ENCODE measurements at places on chromosomes 5 and 9.

- no peak for DNase-seq
These were observed 75.2 kb downstream of the RICTOR start for GRCh38 chr5:38999037-38999436.

DNA sequence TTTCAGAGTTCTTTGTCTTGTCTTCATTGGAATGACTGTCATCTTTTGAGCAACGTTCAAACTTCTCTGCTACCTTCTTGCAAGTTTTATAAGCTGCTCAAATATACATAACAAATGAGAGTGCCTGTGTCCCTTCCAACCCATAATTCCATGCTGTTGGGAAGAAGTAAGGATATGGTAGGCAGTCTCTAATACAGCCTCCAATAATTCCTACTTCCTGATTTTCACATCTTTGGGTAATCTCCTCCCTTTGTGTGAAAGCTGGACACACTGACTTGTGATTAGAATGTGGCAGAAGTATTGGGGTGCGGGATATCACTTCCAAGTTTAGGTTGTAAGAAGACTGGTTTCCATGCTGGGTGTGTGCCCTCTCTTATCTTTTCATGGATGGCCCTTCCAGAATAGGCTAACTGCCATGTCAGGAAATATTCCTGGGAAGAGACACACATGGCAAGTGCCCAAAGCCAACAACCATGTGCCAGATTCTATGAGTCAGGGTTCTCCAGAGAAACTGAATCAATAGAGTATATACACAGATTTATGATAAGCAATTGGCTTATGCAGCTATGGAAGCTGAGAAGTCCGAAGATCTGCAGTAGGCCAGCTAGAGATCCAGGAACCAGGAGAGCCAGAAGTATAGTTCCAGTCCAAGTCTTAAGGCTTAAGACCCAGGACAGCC lies 531.3 kb downstream of the NTRK2 start:
- DNase-seq, result no peak

DNA sequence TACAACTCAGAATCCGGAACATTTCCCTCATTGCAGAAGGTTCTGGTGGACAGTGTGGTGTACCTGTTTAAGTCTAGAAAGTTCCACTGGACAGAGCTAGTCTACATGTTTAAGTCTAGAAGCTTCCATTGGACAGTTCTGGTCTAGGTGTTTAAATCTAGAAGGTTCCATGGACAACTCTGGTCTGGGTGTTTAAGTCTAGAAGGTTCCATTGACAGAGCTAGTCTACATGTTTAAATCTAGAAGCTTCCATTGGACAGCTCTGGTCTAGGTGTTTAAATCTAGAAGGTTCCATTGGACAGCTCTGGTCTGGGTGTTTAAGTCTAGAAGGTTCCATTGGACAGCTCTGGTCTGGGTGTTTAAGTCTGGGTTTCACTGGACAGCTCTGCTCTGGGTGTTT lies 25.0 kb downstream of the CCDC187 start:
- DNase-seq, result no peak

- DNase-seq, result no peak
These were observed 13.6 kb upstream of the S100Z start for GRCh38 chr5:76836181-76836580.

- DNase-seq, result no peak
These were observed 375.5 kb downstream of the PDE4D start for GRCh38 chr5:59517926-59518585.

DNA sequence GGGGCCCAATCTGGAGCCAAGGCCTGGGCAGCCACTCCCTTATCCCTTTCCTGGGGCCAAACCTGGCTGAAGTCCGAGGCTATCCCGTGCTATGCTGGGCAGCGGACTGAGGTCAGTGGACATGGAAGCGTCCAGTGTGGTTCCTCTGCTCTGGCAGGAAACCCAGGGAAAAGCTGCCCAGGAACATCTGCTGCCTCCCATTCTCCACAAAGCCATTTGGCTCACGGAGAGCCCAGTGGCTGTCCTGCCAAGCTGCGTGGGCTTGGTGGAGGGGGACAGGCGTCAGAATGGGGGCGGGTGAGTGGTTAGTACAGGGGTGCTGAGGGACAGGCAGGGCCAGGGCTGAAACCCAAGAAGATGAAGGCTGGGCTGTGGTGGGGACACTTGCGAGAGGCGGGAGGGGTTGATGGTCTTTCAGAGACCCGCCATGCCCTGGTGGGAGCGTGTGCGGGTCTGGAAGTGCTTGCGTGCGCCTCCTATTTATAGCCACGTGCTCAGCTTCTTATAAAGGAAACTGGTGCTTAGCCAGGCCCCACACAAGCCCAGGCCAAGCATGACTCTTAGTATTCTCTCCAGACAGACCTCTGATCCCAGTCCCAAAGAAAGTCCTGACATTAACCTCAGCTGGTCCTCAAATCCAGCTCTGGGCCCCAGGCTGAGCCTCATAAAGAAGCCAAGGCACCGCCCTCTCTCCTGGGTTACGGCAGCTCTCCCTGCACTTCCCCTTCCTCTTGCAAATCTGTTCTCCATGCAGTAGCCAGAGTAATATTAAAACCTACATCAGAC lies 9.4 kb upstream of the SLC6A7 start:
- no peak for DNase-seq

DNA sequence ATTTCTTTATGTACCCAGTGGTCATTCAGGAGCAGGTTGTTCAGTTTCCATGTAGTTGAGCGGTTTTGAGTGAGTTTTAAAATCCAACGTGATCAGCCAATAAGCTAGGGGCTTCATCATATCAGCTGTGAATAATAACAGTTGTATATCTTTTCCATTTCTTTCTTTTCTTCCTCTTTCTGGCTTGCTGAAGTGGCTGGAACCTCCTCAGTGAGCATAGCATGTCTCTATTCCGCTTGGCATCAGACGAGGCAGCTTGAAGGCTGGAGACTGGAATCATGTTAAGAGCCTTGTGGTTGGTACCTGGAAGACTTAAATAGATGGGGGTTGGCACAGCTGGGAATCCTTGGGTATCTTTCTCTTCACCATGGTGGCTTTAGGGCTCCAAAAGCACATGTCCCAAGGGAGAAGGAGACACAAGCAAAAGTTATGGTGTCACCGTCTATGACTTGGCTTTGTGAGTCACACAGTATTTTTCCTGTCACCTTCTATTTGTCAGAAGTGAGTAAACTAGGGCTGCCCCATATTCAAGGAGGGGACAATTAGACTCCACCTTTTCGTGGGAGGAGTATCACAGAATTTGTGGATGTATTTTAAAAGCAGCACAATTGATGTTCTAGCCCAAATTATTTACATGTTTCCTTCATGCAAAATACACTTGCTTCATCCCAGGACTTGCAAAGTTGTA lies 38.0 kb upstream of the RETREG1 start:
- no peak for DNase-seq

DNA sequence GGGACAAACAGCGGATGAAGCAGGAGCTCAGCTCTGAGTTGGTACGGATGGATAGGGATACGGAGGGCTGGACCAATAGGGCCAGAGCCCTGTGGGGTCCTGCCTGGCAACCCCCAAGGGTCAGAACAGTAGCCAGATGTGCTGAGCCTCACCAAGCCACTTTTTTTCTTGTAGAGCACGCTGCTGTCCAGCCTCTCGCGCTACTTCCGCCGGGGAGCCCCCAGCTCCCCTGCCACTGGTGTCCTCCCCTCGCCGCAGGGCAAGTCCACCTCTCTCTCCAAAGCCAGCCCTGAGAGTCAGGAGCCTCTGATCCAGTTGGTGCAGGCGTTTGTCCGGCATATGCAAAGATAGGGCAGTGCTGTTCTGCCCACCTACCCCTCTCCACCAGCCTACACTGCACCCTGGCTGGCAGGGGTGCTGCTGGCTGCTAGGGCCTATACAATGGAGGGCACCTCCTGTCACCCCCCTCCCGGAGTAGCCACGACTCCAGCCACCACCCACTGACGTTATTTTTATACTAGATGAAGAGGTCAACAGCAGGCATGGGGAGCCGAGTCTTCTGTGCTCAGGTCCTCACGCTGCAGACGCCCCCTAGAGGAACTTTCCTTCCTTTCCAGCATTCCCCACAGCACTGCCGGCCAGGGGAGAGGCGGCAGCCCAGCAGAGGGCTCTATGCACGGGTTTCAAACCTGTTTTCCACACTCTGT lies 21.6 kb downstream of the SH3GLB2 start:
- peak; percentile 80 for DNase-seq

GRCh38 chr5:176818391-176819098 lies 8.2 kb downstream of the UNC5A start:
- no peak for DNase-seq

GRCh38 chr5:82754036-82754746 lies 323.0 kb downstream of the TMEM167A start:
- DNase-seq, result no peak

GRCh38 chr5:67338421-67338820 lies 141.8 kb upstream of the CD180 start:
- DNase-seq, result no peak

Measured in WTC11 (cell line).